ENCODE measurements at places on chromosomes 7 and 10. TPM values are rescaled to one million over a fixed set of nuclear protein-coding genes. Genes with fewer than 3 reads are reported as not detected.
A peak's percentile ranks its signal among the peaks of the same experiment; 100 is the strongest.

The SLIT1 gene
- total RNA-seq = 0.35 TPM

The SFTPA1 gene
- not detected for total RNA-seq

DNA sequence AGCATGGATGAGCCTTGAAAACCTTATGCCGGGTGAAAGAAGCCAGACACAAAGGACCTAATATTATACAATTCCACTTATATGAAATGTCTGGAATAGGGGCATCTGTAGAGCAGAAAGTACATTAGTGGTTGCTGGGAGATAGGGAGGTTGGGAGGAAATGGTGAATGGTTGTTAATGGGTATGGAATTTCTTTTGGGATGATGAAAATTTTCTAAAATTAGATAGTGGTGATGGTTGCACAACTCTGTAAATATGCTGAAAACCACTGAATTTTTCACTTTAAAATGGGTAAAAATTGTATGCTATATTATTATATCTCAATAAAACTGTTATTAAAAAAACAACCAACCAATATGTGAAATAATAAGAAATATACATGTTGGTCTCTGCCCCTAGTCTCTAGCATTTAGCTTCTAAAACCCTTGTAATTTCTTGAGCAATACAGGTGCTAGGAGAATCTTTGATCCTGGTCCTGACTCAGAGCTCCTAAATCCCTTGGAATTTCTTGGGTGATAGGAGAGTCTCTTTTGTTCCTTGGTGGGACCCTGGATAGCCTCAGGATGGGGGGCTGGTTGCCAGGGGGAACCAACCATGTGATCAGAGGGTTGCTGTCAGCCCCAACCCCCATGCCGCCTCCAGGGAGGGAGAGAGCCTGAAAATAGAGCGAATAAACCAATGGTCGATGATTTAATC, 64.0 kb downstream of the TACR2 start:
- DNase-seq = no peak

- no peak for DNase-seq
These were observed 183.3 kb downstream of the JAZF1 start for GRCh38 chr7:27997188-27997707.

The GSTO2 gene
- total RNA-seq = 22.3 TPM

DNA sequence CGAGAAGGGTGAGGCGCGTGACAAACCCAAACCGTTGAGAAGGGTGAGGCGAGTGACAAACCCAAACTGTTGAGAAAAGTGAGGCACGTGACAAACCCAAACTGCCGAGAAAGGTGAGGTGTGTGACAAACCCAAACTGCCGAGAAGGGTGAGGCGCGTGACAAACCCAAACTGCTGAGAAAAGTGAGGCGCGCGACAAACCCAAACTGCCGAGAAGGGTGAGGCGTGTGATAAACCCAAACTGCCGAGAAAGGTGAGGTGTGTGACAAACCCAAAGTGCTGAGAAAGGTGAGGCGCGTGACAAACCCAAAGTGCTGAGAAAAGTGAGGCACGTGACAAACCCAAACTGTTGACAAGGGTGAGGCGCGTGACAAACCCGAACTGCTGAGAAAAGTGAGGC, 25.0 kb downstream of the ESYT2 start:
- DNase-seq = no peak

The NAT16 gene
- total RNA-seq = not detected

GRCh38 chr10:94343151-94343550, 19.6 kb downstream of the NOC3L start:
- no peak for DNase-seq

The SPDYE11 gene
- total RNA-seq = not detected

DNA sequence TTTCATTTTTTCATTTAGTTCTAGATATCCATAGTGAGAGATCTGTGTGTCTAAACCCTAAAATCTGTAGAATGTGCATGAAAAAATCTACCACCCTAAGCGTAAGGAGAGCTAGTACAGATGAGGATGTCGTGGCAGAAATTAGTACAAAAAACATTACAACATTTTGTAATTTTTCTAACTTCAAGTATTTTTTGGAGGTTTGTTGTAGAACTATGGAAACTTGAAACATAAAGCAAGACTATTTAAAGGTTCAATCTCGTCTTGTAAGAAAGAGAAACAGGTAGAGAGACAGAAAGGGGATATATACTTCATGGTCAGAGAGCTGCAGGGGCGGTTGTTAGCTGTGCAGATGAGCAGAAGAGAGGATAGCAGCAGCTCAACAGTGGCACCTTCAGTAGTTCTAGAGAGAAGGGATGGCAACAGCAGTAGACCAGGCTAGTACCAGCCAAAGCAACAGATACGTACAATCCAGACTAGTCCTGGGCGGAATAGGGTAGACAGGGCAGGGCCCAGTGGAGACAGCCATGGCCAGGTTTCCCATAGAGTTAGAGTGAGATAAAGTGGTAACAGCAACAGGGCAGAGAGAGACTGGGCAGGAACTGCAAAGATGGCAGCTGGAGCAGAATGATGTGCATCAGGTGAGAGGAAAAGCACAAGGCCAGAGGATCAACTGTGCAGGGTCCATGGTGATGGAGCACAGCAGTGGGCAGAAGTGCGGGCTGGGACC, 145.2 kb downstream of the FRMD4A start:
- peak; percentile 52 for DNase-seq

GRCh38 chr10:73802276-73802991, 9.0 kb downstream of the NDST2 start:
- DNase-seq = no peak

DNA sequence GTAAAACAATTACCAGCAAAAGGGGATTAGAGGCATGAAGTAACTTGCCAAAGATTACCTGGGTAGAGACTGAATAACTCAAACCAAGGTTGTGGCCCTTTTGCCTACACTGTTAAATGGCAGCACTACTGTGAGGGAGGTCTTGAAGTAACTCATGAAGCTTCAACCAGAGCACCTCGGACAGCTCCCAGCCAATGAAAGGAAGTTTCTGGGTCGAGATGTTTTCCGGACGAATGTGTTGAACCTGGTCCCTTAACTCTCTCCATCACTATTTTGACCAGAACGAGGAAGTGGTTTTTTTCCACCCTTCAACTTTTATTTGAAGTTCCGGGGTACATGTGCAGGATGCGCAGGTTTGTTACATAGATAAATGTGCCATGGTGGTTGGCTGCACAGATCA, 133.6 kb upstream of the PRKCQ start:
- DNase-seq = peak; percentile 27

DNA sequence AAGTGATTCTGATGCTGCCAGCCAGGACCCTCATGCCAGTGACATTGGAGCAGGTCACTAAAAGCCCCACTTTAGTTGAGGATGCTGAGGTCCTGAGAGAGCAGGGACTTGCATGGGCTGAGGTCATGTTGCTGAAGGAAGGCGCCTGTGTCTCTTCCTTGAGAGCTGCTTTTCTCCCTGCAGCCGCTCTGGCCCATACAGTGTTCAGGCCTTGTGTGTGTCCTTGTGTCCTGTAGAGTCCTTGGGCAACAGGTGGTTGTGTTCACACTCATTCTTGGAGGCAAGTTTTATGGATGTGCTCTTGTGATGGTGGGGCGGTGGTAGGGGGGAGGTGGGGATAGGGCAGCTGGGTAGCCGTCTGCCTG, 33.3 kb downstream of the TSPAN14 start:
- DNase-seq = no peak

- no peak for DNase-seq
These were observed 78.0 kb downstream of the TAF3 start for GRCh38 chr10:7896297-7896696.

DNA sequence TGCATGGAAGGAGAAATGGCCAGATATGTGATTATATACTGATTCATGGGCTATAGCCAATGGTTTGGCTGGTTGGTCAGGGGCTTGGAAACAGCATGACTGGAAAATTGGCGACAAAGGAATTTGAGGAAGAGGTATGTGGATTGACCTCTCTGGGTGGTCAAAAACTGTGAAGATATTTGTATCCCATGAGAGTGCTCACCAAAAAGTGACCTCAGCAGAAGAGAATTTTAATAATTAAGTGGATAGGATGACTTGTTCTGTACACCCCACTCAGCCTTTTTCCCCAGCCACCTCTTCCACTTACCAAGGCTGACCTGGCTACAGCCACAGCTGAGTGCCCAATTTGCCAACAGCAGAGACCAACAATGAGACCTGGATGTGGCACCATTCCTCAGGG, 146.7 kb downstream of the GPR37 start:
- DNase-seq = no peak

The RALA gene
- 25.1 TPM for total RNA-seq

- DNase-seq = no peak
These were observed 132.3 kb upstream of the BMPER start for GRCh38 chr7:33773053-33773452.

DNA sequence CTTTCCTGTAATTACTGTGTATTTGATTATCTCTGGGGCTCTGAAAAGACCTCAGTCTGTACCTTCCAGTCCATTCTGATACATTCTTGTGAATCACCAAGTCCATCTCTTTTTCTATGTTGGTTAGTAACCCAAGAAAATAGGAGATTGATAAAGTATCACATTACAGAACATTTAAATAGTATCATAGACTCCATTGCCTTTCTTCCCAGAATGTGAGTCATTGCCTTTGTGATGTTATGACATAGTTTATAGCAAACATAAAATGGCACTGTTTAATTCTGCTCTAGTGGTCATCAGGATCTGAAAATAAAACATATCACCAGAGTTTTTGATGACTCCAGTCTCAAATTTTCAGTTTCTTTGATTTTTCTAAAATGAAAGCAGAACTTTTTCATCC, 78.4 kb downstream of the NRG3 start:
- no peak for DNase-seq

GRCh38 chr10:124701435-124701834, 42.7 kb downstream of the FAM53B start:
- no peak for DNase-seq

- DNase-seq = no peak
These were observed 33.3 kb downstream of the RNF32 start for GRCh38 chr7:156673902-156674301.

- no peak for DNase-seq
These were observed 534.6 kb upstream of the POM121L12 start for GRCh38 chr7:52500841-52501240.

DNA sequence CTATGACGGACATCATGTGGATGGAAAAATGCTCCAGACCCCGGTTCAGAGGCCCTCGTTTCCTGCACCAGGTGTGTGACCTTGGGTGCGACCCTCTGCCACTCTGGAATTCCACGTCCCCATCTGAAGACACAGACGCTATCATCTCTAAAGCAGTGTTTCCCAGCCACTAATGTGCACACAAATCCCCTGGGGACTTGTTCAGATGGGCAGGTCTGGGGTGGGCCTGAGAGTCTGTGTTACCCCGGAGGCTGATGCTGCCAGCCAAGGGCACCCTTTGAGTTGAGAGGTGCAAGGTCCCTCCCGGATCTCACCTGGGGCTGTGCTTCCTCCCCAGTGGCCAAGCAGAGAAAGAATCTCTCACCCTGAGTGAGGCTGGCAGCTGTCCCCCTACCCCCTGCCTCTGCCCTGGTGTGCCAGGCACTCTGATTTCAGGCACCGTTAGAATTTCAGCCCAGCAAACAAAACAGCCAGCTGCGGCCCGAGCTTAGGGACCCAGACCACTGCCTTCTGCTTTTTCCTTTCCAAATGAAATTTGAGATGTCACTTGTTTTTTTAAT, 90.0 kb downstream of the SLIT1 start:
- no peak for DNase-seq

DNA sequence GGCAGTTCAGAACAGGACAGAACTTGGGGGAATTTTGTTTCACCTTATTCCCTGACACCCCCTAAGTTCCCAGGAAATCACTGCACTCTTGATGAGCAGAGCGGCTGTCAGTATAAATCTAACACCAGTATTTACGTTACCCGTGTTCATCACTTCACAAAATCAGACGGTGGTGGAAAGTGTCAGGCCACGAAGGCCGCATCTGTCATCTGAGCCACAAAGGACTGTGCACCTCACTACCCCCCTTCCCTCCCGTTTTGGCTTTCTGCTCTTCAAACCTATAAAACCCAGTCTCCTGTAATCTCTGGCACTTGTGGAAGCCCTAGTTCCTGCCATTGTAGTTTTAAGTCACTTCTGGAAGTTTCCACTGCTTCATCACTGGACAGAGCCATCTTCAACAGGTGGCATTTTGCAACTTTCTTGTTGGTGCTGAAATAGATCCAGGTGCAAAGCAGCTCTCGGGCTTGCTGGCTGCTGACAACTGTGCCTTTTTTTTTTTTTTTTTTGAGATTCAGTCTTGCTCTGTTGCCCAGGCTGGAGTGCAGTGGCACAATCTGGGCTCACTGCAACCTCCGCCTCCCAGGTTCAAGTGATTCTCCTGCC, 9.5 kb downstream of the ZFAND2A start:
- DNase-seq = no peak

DNA sequence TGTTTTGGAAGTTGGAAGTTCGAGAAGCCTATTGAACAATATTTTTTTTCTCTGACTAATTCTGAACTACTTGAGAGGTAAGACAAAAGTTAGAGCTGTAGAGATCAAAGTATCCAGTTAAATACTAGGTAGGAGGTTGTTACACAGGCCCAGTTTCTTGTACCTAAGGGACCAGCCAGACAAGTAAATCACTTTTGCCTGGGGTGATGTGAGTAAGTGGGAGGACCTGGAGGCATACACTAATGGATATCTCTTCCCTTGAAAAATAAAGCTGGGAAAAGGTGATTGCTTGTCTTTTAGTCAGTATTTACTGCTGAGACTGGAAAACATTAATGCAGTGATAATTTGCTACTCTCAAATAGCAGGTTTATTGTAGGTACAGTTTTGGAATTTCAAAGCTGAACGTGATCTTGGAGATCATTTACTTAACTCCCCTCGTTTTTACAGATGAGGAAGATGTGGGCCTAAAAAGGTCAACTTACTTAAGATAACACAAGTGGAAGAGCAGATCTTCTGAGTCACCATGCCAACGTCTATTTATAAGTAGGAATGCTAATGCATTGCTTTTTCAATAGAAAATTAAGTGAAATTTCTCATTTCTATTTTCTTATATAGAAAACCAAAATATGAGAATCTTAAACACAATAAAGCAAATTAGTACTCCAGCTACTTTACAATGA, 181.3 kb downstream of the PPP1R9A start:
- DNase-seq = no peak

DNA sequence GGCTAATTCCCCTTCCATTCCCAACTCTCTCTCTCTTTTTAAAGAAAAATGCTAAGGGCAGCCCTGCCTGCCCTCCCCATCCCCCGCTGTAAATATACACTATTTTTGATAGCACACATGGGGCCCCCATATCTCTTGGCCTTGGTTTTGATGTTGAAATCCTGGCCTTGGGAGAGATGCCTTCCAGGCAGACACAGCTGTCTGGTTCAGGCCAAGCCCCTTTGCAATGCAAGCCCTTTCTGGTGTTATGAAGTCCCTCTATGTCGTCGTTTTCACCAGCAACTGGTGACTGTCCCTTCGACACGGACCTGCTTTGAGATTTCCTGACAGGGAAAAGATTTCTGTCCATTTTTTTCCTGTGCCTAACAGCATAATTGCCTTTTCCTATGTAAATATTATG, 3.0 kb downstream of the ADRA2A start:
- no peak for DNase-seq

The PPP1R17 gene
- not detected for total RNA-seq

- peak; percentile 53 for DNase-seq
These were observed 5.4 kb downstream of the PSD start for GRCh38 chr10:102413053-102413705.

DNA sequence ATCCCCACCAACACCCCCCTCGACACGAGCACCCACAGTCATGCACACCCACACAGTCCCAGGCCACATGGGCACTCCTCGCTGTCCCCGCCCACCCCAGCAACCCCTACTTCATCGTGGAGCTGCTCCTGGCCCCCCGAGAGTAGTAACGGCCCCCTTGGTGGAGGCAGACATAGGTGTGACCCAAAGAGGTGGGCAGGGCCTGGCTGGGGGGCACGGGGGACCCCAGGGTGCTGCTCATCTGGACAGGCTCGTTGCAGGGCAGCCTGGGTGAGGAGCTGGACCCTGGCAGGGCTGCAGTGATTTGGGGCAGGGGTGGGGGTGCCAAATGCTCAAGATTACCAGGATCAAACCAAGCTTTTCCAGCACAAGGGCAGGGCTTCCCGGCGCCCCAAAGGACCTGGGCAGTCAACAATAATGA, 42.4 kb upstream of the ZMIZ1 start:
- peak; percentile 44 for DNase-seq

Measured in kidney (tissue), 22 donors.